ENCODE measurements at places on chromosomes 1 and 21.

- DNase-seq, result no peak
Measured at GRCh38 chr1:28322194-28322593, 6.6 kb upstream of the MED18 start.

DNA sequence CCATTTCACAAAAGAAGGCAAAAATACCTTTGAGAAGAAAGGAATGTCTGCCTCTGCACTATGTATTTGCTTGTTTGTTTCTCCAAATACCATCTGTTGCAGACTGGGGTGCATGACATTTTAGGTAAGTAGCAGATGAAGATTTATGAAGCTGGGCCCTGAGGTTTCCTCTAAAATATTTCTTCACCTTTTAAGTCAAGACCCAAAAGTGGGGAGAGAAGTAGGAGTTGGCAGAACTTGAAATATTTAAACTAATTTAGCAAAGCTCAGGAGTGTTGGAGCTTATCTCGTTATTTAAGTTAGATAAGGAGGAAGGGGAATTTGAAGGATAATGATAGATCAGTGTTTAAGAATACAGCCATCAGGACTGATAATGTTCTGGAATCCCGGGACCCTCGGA lies 152.9 kb downstream of the DHRS3 start:
- no peak for DNase-seq

DNA sequence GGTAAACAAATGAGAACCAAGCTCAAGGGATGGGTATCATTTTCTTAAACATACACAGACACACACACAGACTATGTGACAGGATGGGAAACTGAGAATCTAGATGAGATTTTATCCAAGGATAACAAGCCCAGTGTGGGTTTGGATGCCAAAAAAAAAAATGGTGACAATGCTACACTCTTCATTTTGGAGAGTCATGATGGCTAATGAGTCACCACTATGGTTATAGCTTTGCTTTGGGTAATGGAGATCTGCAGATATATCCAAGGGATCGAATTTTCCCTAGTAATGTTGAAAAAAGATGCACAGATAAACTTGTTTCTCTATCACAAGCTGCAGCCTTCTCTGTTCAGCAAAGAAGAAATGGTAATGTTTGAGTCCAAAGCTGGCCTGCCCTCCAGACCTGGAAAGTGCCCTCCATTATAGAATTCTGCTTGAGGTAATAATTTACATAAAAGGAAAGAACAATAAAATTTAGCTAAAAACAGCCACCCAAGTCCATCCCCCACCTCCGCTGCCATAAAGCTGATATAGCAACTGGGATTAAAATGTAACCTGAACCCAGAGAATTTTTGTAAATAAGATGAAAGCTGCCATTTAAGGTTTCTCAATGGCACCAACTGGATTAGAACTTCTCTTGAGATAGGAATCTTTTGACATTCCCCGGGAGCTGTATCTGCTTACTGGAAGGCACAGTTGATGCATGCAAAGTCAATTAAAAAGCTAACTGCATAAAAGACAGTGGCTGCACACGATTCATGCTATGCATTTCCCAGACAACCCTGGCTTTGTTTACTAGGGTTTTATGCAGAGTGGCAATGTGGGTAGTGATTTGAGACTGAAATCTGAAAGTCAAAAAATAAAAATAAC lies 395.2 kb upstream of the LYPLAL1 start:
- DNase-seq, result no peak

- DNase-seq, result no peak
Measured at GRCh38 chr21:28427394-28428022, 565.2 kb downstream of the LTN1 start.

- no peak for DNase-seq
Measured at GRCh38 chr1:244651956-244652622, 837 bp upstream of the DESI2 start.
